ENCODE measurements at places on chromosomes 11 and 22.

- no peak for DNase-seq
Measured at GRCh38 chr11:72636376-72636775, 37.8 kb downstream of the PDE2A start.

- DNase-seq: peak; percentile 77
Measured at GRCh38 chr22:30754971-30755758, 60.5 kb downstream of the OSBP2 start.

DNA sequence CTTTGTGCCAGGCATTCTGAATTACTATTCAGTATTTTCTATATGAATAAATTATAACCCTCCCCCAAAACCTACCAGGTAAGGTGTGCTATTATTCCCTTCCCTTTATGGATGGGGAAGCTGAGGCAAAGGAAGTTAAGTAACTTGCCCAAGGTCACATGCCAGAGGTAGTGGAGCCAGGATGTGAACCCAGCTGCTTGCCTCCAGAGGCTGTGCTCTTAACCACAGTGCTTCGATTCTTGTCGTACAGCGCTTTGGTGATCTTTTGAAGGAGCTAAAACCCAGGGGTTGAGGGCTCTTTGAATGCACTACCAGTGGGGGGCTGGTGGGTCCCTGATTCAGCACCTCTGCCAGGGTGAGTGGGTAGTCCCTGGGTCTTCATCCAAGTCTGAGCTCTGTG lies 18.8 kb downstream of the MCM5 start:
- no peak for DNase-seq

- no peak for DNase-seq
Measured at GRCh38 chr22:33605221-33605620, 315.1 kb downstream of the LARGE1 start.

- no peak for DNase-seq
Measured at GRCh38 chr22:40258501-40258915, 80.8 kb downstream of the TNRC6B start.

GRCh38 chr11:134170919-134171281 lies 52.9 kb downstream of the NCAPD3 start:
- DNase-seq: no peak

DNA sequence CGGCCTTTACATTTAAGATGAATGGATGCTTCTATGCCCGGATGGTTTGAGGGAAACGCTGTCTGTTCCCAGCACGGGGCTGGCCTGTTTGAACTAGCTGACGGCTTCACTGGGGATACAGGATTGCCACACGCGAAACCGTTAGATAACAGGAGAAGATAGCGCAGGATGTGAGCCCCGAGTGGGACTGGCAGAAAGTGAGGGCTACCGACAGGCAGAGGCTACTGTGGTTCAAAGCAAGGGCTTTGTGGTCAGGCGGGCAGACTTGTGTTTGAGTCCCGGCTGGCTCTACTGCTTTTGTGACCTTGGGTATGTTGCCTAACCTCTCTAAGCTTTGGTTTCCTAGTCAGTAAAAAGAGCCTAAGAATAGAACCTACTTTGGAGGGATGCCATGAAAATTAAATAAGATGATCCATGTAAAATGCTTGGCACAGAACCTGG lies 2.8 kb upstream of the OAF start:
- DNase-seq: no peak

- no peak for DNase-seq
Measured at GRCh38 chr11:63872800-63873197, 33.9 kb downstream of the MARK2 start.

DNA sequence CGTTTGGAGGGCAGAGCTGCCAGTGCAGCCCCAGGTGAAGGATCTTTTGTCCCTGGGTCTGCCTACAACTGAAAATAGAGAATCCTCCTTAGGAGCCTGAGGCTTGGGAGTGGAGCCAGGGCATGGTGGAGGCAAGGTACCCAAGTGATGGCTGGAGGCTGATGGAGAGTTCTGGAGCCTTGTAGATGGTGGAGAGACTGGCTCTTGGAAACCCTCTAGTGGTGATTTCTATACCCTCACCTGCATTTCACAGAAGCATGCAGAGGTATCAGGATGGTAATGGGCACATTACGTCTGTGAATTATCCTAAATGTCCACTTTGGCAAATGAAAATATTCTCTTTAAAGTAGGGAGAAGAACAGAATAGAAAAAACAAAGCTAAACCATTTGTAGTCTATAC lies 44.4 kb downstream of the INSC start:
- DNase-seq: peak; percentile 55

DNA sequence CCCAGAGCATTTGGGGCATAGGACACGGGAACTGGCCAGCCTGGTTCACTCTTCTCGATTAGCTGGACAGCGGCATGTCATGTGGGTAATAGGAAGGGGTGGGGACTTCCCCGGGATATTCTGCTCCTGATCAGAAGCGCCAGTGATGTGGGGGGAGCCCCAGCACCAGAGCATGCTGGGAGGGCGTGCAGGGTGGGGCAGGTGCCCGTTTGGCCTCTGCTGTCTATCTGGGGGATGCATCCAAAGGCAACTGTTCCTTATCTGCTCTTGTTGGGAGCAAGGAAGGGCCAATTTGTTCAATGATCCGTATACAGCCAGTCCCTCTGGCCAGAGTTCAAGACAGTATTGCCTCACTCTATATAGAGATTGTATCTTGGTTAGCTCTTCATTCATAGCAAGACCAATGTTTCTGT lies 43.6 kb downstream of the PPARA start:
- no peak for DNase-seq

DNA sequence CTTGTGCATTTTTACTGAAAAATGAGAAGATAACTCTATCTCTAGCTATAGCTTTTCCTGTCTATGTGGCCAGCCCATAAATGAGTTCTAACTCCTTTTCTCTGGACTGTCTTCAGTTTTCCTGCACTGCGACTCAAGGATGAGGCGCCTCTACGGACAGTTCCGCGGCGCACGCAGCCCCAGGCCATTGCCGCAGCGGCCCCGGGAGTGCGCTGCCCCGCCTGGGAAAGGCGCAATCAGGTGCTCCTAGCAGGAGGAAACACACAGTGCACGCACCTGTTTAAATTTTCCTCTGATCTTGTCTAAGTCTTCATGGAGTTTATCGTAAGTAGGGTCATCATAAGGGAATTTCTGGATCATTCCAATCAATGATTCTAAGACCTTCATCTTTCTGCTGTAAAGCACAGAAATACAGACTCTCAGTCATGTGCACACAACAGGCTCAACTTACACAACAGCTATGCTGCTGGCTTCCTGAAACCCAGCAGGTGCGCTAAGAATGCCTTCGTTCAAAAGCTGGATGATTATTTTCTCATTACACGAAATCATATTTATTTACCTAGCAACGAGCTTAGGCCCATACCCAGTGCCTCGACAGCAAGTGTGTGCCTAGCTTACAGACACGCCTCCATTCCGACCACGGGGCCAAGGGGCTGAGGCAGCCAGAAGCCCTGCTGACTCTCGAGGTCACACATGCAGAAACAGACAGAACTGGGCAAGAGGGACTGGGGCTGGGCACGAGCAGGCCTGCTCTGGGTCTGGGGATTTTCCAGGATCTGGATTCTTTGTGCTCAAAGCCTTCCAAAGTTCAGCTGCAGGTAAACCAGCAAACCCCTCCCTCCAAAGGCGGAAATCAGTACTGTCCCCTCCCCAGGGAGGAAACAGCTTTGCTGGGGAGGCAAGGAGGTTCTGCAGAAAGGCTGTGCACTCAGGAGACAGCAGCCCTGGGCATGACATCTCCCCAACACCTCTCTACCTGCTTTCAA lies 7.2 kb downstream of the LTO1 start:
- no peak for DNase-seq

- DNase-seq: no peak
Measured at GRCh38 chr11:107272561-107272960, 185.1 kb downstream of the CWF19L2 start.

- DNase-seq: peak; percentile 77
Measured at GRCh38 chr22:24768537-24769374, 5.8 kb downstream of the PIWIL3 start.

- no peak for DNase-seq
Measured at GRCh38 chr11:72347691-72348090, 86.6 kb downstream of the CLPB start.

GRCh38 chr11:24383137-24383536 lies 113.7 kb upstream of the LUZP2 start:
- no peak for DNase-seq

DNA sequence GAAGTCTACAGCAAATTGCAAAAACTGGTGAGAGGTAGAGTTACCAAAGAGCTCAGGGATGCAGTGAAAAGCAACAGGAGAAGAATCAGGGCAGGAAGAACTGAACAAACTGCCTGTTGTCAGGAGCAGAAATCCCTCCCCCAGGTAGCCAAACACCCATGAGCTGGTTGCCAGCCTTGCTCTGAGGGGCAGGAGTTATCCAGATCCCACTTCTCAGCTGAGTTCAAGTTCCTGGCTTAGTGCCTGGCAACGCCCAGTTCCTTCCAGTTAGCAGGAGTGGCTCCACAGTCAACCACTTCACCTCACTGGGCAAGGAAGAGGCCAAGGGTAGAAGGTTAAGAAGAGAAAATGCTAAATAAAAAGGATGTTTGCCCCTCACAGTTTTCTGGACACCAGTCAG lies 1.9 kb upstream of the MPZL2 start:
- DNase-seq: no peak

- DNase-seq: no peak
Measured at GRCh38 chr11:30015725-30016412, 961 bp downstream of the KCNA4 start.

GRCh38 chr11:78149646-78150045 lies 10.2 kb upstream of the ALG8 start:
- no peak for DNase-seq

- no peak for DNase-seq
Measured at GRCh38 chr22:50702261-50702671, 29.6 kb downstream of the SHANK3 start.

- peak; percentile 13 for DNase-seq
Measured at GRCh38 chr11:12410006-12410728, 32.8 kb downstream of the PARVA start.

GRCh38 chr11:71114124-71114851 lies 138.1 kb downstream of the SHANK2 start:
- no peak for DNase-seq

- peak; percentile 39 for DNase-seq
Measured at GRCh38 chr11:2886191-2886894, 768 bp upstream of the CDKN1C start.

GRCh38 chr11:34924714-34925113 lies 8.3 kb downstream of the PDHX start:
- no peak for DNase-seq

GRCh38 chr22:35777335-35777975 lies 59.8 kb downstream of the APOL5 start:
- DNase-seq: no peak

GRCh38 chr11:2466069-2466801 lies 21.4 kb downstream of the KCNQ1 start:
- DNase-seq: no peak

- DNase-seq: no peak
Measured at GRCh38 chr22:38967451-38968450, 10.3 kb downstream of the APOBEC3A start.

GRCh38 chr11:58493676-58494075 lies 14.2 kb downstream of the OR5B21 start:
- no peak for DNase-seq

DNA sequence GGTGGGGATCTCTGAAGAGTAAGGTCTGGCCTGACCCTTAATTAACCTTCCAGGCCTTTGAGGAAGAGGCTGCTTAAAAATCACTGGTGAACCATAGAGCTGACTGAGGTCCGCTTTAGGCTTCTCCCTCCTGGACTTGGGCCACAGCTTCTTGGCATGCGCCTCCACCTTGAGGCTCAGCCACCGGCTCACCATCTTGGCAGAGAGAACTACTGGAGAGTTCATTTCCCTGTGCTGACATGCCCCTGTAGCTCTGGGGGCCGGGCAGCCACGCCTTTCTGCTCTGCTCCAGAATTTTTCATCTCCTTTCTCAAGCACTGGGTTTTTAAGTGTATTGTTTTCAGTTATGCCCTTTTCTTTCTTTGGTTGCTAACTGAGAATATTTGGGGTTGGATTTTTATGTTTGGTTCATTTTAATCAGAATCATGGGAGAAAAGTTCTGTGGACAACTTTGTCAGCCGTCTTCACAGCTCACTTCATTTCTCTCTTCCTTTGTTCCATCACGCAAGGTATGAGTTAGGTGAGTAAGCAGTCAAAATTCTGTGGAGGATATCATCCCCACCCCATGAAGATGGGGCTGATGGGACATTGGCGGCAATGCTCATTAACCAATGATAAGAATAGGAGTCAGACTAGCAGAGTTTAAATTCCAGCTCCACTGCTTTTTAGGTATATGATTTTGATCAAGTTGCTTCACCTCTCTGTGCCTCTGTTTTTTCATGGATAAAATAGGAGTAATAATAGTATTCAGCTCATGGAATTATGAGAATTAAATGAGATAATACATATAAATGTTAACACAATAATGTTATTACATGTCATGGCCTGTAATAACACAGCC lies 103.9 kb downstream of the DBX1 start:
- no peak for DNase-seq

Data from NCI-H526 (cell line).